Fibroblast of skin of right biceps (primary cell): ENCODE measurements at places on chromosomes 1 and 21.

DNA sequence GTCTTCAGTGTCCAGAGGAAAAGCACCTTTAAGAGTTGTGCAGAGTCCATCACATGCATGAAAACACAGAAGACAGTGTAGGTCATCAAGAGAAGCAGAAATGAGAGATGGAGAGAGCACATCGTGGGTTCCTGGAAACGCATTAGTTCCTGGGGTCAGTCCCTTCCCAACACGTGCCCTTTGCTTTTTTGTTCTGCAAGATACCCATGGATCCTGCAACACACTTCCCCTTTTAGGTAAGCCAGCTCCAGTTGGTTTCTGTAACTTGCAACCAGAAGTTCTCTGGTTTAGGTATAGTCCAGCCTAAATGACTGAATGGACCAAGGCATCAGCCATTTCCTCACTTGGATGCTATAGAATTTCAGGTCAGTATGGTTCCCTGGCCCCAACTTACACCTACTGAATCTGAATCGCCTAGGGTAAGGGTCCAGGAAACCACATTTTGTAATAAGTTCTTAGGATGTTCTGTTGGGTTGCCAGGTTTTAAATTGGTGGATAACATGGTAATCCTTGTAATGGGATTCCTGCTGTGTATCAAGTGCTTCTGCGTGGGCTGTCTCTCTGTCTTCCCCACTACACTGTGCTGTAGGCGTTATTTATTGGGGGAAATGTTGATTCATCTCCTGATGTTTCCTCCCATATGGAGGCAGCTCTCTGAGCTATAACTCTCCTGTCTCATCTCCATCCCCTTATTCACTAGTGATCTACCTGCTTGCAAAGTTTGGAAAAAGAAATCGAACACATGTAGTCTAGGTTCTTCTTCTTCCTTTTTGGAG lies 230.6 kb downstream of the TNR start:
- no peak for DNase-seq

DNA sequence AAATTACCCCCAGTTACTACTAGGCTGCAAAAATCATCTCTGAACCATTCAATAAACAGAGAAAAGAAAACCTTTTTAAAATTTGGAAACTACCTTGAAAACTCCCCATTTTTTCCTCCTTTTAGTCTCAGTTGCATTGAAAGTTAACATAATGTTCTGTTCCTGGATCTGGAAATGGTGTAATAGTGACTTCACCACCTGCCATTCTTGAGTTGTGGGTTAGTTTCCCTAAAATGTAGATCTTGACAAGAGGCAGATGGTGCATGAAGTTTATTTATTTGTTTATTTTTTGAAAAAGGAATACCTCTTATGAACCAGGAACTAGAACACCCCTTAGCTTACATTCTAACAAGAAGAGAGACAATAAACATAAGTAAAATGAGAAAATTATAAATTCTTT lies 72.8 kb downstream of the ATF6 start:
- no peak for DNase-seq

DNA sequence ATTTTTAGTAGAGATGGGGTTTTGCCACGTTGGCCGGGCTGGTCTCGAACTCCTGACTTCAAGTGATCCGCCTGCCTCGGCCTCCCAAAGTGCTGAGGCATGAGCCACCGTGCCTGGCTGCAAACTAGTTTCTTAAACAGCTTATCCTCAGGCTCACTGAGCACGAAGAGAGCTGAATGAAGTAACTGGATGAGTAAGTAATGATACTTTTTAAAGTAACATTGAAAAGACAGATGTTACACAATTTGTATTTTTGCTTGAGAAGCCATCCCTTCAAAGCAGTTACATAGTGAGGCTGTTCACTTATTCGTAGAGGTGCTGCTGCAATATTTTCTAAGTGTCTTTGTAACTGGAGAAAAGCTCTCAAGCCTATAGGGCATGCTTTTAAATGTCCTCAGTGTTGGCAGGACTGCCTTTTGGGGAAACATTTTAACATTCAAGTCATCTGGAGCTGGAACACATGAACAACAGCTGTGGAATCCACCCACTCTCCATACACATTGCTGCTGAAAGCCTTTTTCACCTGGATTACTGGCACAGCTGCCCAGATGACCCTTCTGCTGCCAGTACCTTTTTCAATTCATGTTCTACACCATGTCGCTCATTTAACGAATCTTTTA lies 2.7 kb upstream of the YBX1 start:
- DNase-seq = peak; percentile 35

DNA sequence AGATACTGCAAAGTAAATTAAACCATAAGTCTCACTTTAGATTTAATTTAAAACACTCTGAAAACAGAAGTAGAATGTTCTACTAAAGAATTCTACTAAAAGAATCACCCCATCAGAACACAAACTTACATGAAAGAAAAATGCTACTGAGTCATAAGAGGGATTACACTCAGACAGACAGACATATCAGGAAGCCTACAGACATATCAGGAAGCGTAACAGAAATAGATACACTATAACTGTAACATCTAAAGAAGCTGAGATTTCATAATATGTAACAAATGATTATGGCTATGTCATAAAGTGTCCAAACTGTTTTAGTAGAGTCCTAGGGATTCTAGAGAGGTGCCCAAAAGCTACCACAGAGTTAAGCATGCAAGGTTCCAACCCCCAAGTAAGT lies 23.9 kb downstream of the FOXJ3 start:
- DNase-seq = peak; percentile 40
